ENCODE measurements at places on chromosomes 7 and 10. TPM values are rescaled to one million over a fixed set of nuclear protein-coding genes. Genes with fewer than 3 reads are reported as not detected.

IL6 gene
- total RNA-seq: 2.1 TPM

CYP2C19 gene
- total RNA-seq: not detected

SOSTDC1 gene
- not detected for total RNA-seq

AZGP1 gene
- not detected for total RNA-seq

PDSS1 gene
- 5.3 TPM for total RNA-seq

AKR1E2 gene
- 38.9 TPM for total RNA-seq

CALHM2 gene
- total RNA-seq: 15.5 TPM

ATG9B gene
- not detected for total RNA-seq

DENND11 gene
- total RNA-seq: 28.8 TPM

UNCX gene
- total RNA-seq: not detected

IDI2 gene
- not detected for total RNA-seq

BICC1 gene
- total RNA-seq: 0.16 TPM
